Stimulated activated CD8-positive, alpha-beta memory T cell treated with anti-CD3 and anti-CD28 coated beads, Interleukin-15, amount 100 ng/mL, for 48 hours (primary cell): ENCODE measurements at places on chromosomes 1 and 21.

DNA sequence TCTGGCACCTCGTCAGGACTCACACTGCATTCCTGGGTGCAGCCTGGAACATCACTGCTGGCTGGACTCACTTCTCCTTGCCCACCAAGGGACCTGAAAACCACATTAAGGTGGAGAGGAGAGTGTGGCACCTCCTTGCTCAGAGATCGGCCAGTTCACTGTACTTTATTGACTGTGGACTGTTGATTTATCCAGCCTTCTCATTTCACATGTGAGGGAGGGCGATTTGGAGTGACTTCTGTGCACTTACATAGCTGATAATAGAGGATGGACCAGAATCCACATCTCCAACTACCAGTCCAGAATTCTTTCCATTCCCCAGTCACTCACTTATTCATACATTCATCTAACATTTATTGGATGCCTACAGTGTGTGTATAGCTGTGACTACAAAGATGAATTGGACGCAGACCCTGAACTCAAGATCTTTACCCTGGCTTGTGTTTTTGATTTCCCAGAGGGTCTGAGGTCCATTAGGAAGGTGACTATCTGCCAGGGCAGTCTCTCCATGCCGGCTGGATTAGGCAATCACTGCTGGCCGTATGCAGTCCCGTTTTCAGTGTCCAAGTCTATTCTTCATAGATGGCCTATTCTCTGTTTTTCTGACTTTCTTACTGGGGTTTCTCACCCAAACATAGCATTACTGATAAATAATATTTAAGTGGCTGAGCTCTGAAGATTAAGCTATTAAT is 233.5 kb upstream of the SGIP1 start:
- DNase-seq: no peak

DNA sequence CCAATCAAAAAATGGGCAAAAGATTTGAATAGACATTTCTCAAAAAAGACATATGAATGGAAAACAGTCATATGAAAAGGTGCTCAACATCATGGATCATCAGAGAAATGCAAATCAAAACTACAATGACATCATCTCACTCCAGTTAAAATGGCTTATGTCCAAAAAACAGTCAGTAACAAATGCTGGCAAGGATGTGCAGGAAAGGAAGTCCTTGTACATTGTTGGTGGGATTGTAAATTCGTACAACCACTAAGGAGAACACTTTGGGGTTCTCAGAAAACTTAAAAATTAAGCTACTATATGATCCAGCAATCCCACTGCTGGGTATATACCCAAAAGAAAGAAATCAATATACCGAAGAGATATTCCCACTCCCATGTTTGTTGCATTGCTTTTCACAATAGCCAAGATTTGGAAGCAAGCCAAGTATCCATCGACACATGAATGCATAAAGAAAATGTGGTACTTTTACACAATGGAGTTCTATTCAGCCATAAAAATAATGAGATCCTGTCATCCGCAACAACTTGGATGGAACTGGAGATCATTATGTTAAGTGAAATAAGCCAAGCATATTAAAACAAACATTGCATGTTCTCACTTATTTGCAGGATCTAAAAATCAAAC is 17.9 kb downstream of the GBP5 start:
- no peak for DNase-seq

GRCh38 chr1:41537788-41538351 is 53.4 kb upstream of the EDN2 start:
- DNase-seq: no peak

GRCh38 chr1:246591958-246592357 is 25.7 kb downstream of the CNST start:
- DNase-seq: no peak

- DNase-seq: no peak
Observed at GRCh38 chr1:182278144-182279054, 113.2 kb downstream of the GLUL start.

GRCh38 chr1:63342402-63342801 is 20.0 kb downstream of the FOXD3 start:
- DNase-seq: no peak

DNA sequence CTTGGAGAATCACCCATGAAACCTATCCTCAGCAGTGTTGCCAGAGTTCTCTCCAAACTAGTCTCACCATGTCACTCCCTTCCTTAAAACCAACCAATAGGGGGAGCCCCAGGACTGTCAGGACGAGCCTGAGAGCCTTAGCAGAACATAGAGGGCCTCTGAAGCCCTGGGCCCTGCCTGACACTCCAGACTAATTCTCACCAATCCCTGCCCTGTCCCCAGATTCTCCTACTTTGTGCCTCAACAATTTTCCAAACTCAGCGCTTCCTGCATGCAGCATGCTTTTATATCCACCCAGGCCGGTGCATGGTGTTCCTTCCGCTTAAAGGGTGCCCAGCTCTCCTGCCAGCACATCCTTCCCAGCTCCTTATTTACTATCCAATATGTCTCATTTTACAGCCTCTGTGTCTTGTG is 42.7 kb downstream of the HSD3B1 start:
- DNase-seq: no peak

GRCh38 chr1:26627954-26628353 is 67.9 kb upstream of the ARID1A start:
- no peak for DNase-seq
